ENCODE measurements at places on chromosomes 7 and 10.
A peak's percentile ranks its signal among the peaks of the same experiment; 100 is the strongest.

DNA sequence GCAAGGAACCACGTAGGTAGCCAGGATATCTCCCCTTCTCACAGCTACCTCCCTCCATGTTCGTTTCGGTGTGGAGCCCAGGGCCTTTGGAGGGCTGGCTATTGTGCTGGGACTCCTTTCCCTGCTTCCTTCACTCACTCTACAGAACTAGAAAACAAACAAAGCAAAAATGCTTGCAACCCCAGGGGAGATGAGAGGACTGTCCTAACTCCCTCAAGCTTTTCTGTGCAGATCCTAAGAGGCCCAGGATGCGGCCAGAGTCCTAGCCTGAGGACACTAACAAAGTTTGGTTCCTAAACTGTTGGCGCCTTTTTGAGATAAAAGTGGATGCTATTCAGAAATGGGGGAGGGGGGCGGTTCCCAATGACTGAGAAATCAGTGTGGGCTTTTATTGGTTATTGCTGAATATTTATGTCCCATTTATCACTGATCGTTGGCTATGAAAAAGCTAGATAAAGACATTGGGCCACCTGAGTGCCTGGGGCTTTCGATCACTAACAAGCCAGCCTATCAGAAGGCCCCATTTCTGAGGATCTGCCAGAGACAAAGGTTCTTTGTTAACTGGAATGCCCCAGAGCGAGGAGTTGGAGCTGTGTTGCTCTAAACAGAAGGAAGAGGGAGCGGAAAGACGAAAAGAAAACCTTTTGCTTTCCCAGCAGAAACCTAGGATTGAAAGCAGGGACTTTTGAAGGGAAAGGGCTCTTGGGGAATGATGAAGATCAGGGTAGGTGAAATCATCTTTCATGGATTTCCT lies 95.2 kb upstream of the EGR2 start:
- no peak for DNase-seq

DNA sequence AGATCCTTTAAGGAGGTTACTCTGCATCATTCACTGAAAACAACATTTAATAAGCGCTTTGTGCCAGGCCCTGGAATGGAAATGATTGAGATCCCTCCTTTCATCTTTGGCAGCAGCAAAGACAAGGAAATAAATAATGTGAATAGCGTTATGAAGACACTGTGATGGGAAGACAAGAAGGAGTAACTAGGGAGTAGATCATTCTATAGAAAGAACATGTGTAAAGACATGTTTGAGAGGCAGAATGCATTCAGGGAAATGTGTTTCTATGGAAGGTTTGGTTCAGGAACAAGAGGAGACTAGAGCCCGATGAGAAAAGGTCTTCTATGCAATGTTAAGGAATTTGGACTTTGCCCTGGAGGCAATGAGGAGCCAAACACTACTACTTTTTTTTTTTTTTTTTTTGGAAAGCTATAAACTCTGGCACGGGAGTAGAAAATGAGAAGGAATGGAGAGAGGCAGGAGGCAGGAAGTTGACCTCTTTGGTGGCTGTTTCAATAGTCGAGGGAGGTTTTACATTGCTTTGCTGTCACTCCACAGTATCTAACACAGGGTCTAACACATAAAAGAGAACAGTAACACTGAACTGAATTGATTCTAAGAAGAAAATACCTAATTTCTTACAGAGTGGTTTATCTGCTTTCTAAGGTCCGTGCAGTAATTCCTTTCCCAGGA lies 44.9 kb downstream of the SMURF1 start:
- peak; percentile 22 for DNase-seq

- DNase-seq, result no peak
Observed at GRCh38 chr7:75686551-75686950, 52.2 kb downstream of the HIP1 start.

DNA sequence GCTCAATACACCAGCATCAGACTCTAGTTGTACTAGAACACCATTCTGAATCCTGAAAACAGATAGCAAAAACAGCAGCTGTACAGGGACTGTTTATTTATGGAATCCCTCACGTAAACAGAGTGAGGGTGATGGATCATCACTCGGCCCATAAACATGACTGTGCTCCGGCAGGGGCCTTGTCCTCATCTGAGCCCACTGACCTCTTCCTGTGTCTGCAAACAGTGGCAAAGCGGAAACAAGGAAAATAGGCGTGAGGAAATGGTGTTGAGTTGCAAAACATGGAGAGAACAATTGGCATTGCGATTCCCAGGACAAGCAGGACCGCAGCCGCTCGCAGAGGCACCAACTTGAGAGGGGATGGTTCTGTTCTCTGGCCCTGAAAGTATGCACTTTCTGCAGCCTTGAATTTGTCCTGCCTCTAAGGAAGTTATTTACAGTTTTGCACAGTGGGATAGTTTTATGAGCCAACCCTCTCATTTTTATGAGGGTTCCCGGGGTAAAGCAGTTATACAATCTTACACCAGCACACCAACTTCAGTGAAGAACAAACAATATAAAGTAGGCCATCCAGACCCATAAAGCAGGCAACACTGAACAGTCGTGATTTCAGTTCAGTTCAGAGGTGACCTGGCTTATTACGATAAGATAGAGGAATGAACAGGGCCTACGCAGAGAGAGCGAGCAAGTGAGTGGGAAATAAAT lies 248.0 kb upstream of the FZD8 start:
- no peak for DNase-seq

DNA sequence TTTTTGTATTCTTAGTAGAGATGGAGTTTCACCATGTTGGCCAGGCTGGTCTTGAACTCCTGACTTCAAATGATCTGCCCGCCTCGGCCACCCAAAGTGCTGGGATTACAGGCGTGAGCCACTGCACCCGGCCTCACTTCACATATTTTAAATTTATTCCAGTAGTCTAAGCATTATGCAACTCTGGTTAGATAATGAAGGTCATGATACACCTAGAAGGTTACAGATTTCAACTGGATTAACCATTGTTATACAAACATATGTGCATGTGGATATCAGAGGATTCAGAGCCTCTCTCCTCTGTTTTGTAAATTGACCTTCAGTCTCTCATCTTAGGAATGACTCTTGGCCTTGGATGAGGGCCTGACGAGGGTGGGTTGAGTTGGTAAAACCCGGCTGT lies 146.3 kb downstream of the DPP6 start:
- no peak for DNase-seq

DNA sequence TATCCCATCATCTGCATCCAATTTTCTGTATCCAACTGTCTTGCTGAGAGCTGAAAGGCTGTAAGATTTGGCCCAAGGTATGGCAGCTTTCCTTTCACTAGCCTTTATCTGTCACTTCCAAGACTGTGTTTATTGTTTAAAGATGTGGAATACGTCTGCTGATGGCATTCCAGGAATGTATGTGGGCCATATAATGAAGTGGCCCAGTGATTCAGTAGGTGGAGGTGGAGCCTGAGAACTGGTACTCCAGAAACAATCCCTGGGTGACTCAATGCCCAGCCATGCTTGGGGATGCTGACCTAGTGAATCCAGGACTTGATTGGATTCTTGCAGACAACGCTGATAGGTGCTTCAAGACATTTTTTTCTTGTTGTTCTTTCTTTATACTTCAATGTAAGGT lies 13.5 kb downstream of the NEUROD6 start:
- peak; percentile 51 for DNase-seq

GRCh38 chr10:27319752-27320431 lies 79.3 kb upstream of the ACBD5 start:
- DNase-seq, result no peak

DNA sequence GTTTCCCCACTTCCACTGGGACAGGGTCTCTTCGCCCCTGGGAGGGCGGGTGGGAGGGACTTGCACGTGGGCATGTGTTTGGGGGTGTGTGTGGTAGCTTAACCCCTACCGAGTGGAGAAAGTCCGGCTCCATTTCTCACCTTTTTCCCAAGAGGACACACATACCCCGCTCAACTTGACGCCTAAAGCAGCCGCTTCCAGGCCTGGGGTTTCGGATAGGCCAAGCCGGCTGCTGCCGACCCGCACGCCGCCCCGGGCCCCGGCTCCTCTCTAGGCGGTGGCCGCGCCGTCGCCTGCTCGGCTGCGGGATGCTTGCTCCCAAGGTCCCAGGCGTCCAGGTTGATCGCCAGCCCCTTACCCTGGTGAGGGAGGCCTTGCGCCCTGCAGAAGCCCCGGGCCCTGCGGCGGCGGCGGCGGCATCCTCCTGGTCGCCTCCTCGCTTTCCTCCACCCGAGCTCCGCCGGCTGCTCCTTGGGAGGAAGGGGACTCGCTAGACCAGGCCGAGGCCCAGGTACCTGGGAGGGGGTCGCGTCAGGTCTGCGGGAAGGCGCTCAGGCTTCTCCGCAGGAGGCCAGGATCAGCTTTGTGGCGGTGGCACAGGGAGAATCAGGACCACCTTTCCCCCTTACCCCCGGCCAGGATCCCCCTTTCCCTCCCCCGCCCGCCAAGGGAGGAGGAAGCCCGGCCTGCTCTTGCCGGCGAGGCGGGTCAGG lies 3.2 kb upstream of the GATA3 start:
- DNase-seq, result no peak

DNA sequence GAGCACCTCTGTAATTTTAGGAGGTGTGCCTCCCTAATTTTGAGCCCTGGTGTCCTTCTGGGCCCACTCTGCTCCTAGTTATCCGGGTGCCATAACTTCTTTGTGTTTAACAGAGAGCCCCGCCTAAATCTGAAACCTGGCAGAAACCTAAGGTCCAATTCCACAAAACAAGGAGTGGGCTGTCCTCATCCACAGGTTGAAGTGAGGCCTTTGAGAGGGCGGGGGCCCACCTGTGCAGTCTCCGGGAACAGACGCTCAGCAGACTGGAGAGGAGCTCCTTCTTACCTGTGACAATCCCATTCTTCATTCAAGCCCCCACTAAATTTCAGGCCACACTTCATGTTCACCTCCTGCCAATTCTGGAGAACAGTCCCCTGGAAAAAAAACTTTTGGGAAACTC lies 10.9 kb downstream of the TMEM72 start:
- no peak for DNase-seq

DNA sequence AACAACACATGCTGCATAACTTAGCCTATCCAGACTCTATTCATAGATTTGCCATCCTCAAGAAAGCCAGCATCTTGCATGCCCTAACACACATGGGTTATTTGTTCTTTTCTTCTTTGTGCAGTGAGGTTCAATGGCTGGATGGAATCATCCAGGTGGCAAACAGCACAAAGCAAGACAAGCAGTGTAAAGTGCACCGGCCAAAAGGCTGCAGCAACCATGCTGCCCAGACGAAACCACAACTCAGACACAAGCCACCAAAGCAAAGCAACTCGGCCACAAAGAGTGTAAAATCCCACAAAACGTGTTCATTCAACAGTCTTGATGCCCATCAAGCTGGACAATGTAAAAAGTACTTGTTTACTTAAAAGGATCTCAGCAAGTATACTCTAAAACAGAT lies 76.9 kb downstream of the PIP4K2A start:
- no peak for DNase-seq

DNA sequence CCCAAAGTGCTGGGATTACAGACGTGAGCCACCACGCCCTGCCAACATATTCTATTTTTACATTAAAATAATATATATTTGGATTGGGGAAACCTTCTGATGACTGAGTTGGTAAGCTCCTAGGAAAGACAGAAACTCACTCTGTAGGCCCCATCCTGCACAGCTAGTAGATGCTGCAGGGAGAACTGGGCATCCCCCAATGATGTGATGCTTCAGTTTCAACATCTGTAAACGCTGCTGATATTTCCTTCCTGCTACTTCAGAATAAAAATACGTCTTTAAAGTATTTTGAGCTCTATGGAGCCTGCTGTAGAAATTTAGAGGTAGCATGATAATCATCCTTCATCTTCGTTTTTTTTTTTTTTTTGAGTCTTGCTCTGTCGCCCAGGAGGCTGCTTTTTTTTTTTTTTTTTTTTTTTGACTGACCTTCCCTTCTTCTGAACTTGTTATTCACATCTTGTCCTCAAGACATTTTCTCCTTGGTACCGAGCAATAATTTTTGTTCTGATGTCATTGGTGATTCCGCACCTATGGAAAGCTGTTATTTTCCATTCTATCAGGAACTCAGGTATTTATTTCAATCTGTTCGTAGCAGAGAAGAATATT lies 21.8 kb upstream of the INPP5F start:
- DNase-seq, result no peak

DNA sequence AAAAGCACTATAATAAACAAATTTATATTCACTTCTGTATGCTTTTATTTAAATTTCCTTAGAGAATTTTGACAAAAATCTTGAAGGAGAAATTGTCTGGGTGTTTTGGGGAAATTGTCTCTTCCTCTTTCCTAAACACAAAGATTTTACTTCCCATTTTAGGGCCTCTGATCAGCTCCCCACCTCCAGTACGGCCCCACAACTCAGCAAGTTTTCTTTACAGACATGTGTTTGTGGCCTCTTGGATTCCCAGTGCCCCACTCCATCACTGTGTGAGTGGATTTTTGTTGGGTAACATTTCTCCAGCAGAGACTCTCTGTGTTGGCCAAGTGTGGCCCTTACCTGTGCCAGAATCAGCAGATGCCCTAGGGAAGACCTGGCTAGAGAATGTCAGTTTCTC lies 182.8 kb upstream of the CDC14C start:
- no peak for DNase-seq

DNA sequence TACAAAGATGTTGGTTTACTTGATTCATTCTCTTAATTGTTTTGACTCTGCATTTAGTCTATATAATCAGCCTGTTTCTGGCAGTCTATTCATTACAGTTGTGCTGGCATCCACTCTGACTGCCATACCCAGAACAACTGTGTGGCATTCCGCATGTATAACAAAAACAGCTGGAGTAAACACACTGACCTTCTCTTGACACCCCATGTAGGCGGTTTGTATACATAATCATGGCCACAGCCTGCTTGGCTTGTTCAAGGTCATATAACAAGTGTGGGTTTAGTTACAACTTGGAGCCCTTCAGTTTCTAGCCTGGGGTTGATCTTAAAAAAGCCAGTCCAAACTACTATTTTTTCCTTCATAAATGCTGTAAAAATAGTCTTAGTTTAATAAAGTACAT lies 70.9 kb downstream of the MBL2 start:
- no peak for DNase-seq

DNA sequence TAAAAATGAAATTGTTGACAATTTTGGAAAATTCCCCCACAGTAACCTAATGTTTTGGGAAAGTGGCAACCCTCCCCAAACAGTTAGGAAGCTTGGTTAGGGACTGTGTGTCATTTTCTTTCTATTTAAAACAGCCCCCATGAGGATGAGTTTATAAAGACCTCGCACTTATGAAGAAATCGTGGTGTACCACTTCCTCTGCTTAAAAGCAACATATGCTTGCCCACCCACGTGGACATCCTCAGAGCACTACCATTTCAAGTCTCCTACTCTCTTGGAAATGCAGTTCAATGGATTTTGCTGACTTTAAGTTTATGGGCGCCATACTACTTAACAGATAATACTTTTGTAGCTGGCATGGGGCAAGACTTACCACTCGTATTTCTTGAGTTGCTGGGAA lies 223.8 kb downstream of the DYNC1I1 start:
- no peak for DNase-seq

GRCh38 chr10:73796766-73797165 lies 11.4 kb downstream of the ZSWIM8 start:
- no peak for DNase-seq

- no peak for DNase-seq
Observed at GRCh38 chr10:1679821-1680650, 57.3 kb downstream of the ADARB2 start.

- DNase-seq, result no peak
Observed at GRCh38 chr7:113996405-113996804, 77.6 kb upstream of the PPP1R3A start.

Measured in RCC 7860 (cell line).